ENCODE measurements at places on chromosomes 7 and 10.

DNA sequence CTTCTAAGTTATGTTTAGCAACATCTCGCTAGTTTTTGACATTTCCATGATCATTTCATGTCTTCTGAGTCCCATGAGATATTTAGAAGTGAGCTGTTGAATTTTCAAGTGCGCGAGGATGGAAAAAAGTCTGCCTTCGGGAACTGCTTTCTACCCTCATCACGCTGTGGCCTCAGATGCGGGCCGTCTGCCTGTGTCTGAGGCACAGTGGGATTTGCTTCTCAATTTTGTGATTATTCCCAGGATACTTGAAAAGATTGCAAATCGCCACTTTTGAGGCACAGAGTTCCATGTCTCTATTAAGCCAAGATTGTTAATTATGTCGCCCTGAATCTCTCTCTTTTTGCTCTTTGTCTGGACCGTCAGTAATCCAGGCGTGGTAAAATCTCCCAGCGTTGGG is 30.8 kb upstream of the NKX6-2 start:
- DNase-seq: no peak

DNA sequence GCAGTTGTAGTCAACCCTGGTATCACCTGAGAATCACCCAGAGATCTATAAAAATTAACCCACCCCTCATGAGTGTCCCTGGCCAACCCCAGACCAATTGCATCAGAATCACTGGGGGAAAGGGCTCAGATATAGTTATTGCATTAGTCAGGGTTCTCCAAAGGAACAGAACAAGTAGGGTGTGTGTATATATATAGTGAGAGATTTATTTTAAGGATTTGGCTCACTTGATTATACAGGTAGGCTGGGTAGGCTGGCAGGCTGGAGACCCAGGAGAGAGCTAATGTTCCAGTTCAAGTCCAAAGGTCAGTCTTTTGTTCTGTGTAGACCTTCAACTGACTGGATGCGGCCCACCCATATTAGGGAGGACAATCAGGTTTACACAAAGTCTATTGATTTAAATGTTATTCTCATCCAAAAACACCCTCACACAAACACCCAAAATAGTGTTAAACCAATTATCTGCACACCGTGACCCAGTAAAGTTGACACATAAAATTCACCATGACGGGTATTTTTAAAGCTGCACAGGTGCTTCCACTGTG is 372.9 kb upstream of the NFE2L3 start:
- DNase-seq: no peak

DNA sequence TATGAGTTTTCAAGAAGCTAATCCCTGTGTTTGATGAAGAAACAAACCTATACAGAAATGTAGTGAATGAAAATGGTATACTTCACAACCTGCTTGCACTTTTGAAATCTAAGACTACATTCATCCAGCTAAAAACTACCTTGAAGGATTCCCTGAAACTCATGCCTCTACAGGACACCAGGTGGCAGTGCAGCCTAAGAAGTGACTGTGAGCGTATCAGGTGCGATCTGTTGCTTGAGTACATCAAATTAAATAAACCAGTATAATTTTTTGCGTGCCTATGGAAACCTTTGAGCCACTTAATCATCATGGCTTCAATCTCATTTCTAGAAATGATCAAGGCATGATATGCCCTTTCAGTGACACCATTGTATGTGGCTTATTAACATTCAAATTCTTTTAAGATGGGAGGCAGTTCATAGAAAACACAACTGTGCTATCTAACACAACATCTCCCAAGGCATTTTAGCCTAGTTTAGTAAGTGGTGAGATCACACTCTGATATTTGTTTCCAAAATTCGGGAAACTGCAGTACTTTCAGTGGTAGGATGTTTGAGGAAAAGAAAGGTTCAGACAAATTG is 57.4 kb downstream of the PPP1R17 start:
- DNase-seq: peak; percentile 34

- no peak for DNase-seq
These were observed 517.0 kb downstream of the INHBA start for GRCh38 chr7:41185851-41186250.

DNA sequence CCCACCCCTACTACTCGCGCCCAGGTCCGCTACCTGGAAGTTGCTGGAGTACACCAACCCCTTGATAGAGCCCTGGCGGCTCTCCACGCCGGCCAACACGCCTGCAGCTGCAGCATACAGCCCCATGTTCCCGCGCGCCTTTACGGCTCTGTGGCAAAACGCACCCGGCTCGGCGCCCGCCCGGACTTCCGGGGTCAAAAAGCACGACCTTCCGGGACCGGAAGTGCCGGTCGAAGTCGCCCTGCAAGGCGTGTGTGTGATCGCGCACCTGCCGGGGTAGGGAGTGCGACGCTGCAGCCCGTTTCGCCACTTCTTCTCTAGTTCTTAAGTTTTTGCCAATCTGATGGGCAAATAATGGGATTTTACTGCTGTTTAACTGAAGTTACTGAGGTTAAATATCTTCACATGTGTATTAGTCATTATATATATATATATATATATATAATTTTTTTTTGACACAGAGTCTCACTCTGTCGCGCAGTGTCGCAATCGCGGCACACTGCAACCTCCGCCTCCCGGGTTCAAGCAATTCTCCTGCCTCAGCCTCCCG is at the start of gene NSUN5:
TSS of gene NSUN5 (minus strand) at position 162 of the 550 bp plus-strand sequence. CDS start at position 126, 36 bp downstream.
- peak; percentile 81 for DNase-seq

GRCh38 chr10:35316218-35316967 is 19.9 kb upstream of the CCNY start:
- DNase-seq: no peak

DNA sequence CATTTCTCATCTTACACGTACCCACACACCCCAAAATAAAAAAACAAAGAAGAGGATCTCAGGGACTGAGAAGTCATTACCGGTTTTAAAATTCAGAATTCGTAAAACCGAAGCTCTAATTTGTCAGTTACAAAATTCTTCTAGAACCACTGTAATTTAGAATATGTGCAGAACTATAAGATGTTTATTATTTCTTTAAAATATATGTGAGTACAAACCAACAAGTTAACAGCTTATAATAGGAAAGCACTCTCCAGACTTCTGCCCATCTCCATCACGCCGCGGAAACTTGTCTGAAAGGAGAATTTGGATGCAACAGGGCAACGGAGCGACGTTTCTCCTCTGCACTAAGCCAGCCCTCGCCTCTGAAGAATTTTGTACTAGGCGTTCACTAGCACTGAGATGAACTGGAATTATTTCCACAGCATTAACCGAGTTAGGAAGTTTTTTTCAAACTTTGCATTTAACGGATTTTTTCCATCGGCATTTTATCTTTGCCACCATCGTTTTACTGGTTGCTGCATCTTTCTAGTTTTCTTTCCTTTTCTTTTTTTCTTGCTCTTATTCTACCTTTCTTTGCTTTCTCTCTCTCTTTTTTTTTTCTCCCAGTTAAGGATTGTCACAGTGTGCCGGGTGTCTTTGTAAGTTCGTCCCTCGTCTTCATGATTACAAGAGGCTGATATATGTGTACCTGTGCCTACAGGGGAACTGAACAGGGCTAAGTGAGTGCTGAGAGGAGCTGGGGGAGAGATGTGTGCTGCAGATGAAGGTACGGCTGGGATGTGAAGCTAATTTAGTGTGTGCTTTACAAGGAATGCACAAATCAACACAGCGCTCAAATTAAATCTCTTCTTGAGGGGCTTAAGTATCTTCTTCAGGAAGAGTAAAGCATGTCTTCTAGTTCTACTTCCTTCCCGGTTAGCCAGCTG is 295.9 kb upstream of the NFE2L3 start:
- DNase-seq: no peak

- DNase-seq: no peak
These were observed 4.4 kb upstream of the ABHD11 start for GRCh38 chr7:73742753-73743641.

DNA sequence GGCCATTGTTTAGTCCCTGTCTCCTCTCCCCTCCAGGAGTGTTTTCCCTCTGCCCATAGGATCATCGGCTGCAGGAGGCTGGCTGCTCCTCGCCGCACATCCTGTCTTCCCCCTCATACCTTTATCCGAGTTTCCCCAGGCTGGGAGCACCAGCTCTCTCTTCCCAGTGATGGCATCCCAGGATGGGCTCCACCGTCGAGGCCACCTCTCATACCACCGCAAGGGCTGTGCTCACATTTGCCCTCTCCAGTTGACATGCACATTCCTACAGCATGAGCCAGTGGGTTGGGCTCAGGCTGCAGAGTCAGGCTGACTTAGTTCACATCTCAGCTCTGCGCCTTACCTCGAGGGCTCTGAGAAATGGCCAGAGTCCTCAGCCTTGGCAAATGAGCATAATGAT is 12.1 kb downstream of the HKDC1 start:
- no peak for DNase-seq

All from stimulated activated CD4-positive, alpha-beta T cell treated with anti-CD3 and anti-CD28 coated beads, Interleukin-12 subunit alpha, Interleukin-12 subunit beta, amount 100 ng/mL, for 24 hours (primary cell).